Naive thymus-derived CD4-positive, alpha-beta T cell (primary cell): ENCODE measurements at places on chromosomes 5 and 9. TPM values are rescaled to one million over a fixed set of nuclear protein-coding genes. Genes with fewer than 3 reads are reported as not detected.

- H3K4me1 ChIP-seq, result peaks cover 9% of the 10 kb centered on the region
- no peaks in the 10 kb centered on the region for H3K27me3 ChIP-seq
- H3K4me3 ChIP-seq, result no peak overlapping the region
- no peaks in the 10 kb centered on the region for H3K36me3 ChIP-seq
Observed at GRCh38 chr9:79600466-79600865, 28.7 kb downstream of the TLE4 start.

- no peak overlapping the region for H3K4me3 ChIP-seq
- H3K27ac ChIP-seq, result no peak overlapping the region
- H3K27me3 ChIP-seq, result no peaks in the 10 kb centered on the region
- no peaks in the 10 kb centered on the region for H3K4me1 ChIP-seq
- H3K36me3 ChIP-seq, result no peaks in the 10 kb centered on the region
Observed at GRCh38 chr9:36716496-36716895, 143.8 kb downstream of the MELK start.

- H3K36me3 ChIP-seq, result no peaks in the 10 kb centered on the region
- no peak for DNase-seq
- H3K27ac ChIP-seq, result no peak overlapping the region
- no peak overlapping the region for H3K4me3 ChIP-seq
- no peaks in the 10 kb centered on the region for H3K27me3 ChIP-seq
Observed at GRCh38 chr5:68432682-68433081, 217.1 kb downstream of the PIK3R1 start.

The SPATA31A3 gene
- polyA plus RNA-seq, result not detected

GRCh38 chr5:62561896-62562295 is 16.7 kb upstream of the LRRC70 start:
- no peak for DNase-seq
- no peak overlapping the region for H3K27ac ChIP-seq
- no peaks in the 10 kb centered on the region for H3K4me1 ChIP-seq
- H3K27me3 ChIP-seq, result no peaks in the 10 kb centered on the region
- H3K36me3 ChIP-seq, result peaks cover 29% of the 10 kb centered on the region

GRCh38 chr9:18658804-18659705 is 185.1 kb downstream of the ADAMTSL1 start:
- no peaks in the 10 kb centered on the region for H3K27me3 ChIP-seq
- DNase-seq, result no peak
- no peak overlapping the region for H3K27ac ChIP-seq

GRCh38 chr9:124293718-124294506 is 36.2 kb downstream of the NEK6 start:
- no peak for DNase-seq
- H3K4me1 ChIP-seq, result no peaks in the 10 kb centered on the region
- no peaks in the 10 kb centered on the region for H3K36me3 ChIP-seq
- no peak overlapping the region for H3K4me3 ChIP-seq

The OR2K2 gene
- polyA plus RNA-seq, result not detected

GRCh38 chr9:123087359-123087888 is 54.0 kb downstream of the GPR21 start:
- no peaks in the 10 kb centered on the region for H3K27me3 ChIP-seq
- no peak overlapping the region for H3K4me3 ChIP-seq
- no peaks in the 10 kb centered on the region for H3K4me1 ChIP-seq
- H3K36me3 ChIP-seq, result peaks cover 80% of the 10 kb centered on the region
- no peak for DNase-seq
- H3K27ac ChIP-seq, result no peak overlapping the region

The CLIC3 gene
- 0.77 TPM for polyA plus RNA-seq

DNA sequence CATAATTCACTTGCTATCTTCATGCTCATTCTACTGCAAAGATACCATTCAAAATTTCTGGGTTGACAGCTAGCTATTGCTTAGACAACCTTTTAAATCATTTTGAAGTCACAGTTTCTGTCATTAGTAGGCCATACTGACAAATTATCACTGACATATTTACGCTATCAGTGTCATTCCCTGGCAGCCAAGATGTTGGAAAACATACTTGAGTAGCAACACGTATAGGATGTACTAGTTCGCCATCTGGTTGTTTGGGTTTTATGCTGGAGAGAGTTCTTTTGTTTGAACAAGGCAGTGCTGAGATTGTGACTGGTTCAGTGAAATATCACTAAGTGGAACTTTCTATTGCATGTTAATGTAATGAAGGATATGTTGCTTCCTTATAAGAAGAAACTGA is 621.9 kb downstream of the DTWD2 start:
- H3K4me1 ChIP-seq, result no peaks in the 10 kb centered on the region
- no peak for DNase-seq
- H3K36me3 ChIP-seq, result no peaks in the 10 kb centered on the region
- H3K4me3 ChIP-seq, result no peak overlapping the region
- no peak overlapping the region for H3K27ac ChIP-seq

GRCh38 chr5:163529698-163530097 is 24.3 kb downstream of the MAT2B start:
- H3K27ac ChIP-seq, result no peak overlapping the region
- H3K4me1 ChIP-seq, result no peaks in the 10 kb centered on the region

GRCh38 chr5:41445937-41446563 is 64.4 kb downstream of the PLCXD3 start:
- H3K4me3 ChIP-seq, result no peak overlapping the region
- H3K27ac ChIP-seq, result no peak overlapping the region
- H3K4me1 ChIP-seq, result no peaks in the 10 kb centered on the region
- no peaks in the 10 kb centered on the region for H3K36me3 ChIP-seq

- H3K4me3 ChIP-seq, result no peak overlapping the region
- no peaks in the 10 kb centered on the region for H3K36me3 ChIP-seq
- DNase-seq, result no peak
- no peak overlapping the region for H3K27ac ChIP-seq
- H3K27me3 ChIP-seq, result no peaks in the 10 kb centered on the region
Observed at GRCh38 chr5:154698763-154699162, 56.4 kb upstream of the LARP1 start.

The MYMK gene
- polyA plus RNA-seq, result not detected
